ENCODE measurements at places on chromosomes 11 and 22.
A peak's percentile ranks its signal among the peaks of the same experiment; 100 is the strongest.

GRCh38 chr11:12439615-12440014, 62.2 kb downstream of the PARVA start:
- no peak for DNase-seq

GRCh38 chr22:23120415-23120899, 21.3 kb downstream of the RSPH14 start:
- no peak for DNase-seq

DNA sequence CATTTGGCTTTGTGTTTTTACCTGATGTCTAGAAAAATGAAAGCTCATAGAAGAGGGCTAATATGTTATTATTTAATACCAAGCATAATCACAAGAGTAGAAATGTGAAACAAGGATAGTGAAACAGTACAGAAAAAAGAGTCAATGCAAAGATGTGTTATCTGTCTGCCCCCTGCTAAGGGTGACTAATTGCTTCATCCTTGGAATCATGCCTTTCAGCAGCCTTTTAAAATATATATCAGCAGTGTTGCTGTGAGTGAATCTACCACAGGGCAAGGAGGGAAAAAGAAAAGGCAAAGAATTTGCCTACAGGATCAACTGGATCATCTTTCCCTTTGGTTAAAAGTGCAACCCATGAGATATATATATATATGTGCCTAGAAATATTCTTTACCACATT, 867.2 kb upstream of the RAG2 start:
- no peak for DNase-seq

GRCh38 chr11:78783301-78783700, 208.6 kb upstream of the NARS2 start:
- DNase-seq, result peak; percentile 36

DNA sequence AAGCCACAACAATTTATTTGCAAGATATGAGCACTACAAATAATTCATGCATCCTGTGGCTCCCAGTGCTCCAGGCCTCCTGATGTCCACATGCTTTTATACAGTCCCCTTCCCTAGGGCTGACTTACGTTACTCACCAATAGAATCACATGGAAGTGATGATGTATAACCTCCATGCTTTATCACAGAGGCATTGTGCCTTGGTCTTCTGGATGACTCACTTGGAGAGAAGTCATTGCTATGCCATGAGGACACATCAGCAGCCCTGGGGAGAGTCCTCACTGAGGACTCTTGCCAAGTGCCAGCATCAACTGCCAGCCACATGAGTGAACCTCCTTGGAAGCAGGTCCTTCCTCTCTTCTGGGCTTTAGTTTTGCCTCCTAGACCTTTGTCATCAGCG, 22.0 kb upstream of the IGSF9B start:
- DNase-seq, result no peak

DNA sequence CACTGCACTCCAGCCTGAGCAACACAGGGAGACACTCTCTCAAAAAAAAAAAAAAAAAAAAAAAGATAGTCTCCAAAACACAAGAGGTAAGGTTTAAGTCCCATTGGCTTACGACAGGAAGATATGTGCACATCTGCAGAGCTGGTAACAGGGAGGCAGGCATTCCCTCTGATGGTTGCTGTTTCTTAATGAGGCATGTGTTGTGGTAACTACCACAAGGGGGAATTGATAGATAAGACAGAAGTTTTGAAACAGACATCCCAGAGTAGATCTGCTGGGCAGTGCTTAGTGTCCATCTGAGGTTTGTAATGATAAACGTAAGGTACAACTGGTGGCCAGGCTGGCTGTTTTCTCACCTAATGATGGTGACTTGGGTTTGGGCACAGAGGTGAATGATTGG, 4.7 kb downstream of the EIF1AD start:
- DNase-seq, result no peak

DNA sequence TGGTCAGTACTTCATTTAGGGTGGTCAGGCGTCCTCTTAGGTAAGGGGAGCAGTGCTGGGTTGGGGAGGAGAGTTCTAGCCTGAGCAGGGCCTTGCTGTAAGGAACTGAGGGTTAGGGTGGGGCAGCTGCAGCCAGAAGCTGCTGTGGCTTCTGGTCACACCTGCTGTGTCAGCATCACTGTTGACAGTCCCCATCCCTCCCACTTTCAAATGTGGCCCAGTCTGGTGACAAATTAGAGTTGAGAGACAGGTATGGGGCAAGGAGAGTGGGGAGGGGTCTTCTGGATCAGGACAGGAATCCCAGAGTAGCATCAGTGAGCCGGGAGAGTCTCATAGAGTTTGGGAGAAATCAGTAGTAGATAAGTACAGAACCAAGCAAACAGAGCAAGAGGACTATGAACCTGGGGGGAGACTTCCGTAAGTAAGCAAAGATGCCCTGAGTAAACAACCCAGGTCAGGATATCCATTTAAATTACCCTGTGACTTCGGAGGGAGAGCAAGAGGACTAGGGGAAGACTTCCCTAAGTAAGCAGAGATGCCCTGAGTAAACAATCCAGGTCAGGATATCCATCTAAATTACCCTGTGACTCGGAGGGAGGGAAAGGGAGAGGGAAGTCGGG, 53.7 kb downstream of the PPP6R2 start:
- DNase-seq, result no peak

Data from putamen (tissue), 1 donor.